ENCODE measurements at places on chromosomes 5 and 9.

DNA sequence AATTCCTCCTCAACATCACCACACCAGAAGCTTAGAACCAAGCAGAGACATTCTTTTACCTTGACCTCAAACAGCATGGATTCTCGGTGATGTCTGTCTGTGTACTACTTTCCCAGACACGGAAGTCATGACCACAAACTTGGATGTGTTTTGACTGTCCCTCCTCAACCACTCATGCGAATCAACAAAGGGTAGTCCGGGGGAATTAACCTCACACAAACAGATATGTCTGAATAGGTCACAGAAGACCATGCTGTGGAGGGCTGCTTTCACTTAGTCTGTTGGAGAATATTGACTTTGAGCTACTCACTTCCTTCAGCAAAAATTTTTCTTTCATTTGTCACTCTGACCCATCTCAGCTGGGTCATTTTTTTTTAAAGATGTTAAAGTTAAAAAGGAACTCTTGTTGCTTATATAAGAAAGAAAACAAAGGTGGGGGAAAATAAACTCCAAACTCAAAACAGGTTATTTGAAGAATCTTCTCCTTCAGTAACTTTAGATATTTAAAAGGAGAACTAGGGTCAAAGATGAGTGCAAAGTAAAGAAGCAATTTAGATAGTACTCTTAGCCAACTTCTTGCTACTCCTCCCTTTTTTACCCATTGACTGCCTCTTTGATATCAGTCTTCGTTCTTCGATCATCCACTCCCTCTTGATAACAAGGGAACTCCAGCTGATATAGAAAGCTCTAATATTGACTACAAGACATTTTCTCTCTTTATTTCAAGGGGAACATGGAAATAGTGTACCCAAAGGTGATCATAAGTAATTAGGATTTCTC is 343.4 kb upstream of the CDH6 start:
- DNase-seq = no peak

DNA sequence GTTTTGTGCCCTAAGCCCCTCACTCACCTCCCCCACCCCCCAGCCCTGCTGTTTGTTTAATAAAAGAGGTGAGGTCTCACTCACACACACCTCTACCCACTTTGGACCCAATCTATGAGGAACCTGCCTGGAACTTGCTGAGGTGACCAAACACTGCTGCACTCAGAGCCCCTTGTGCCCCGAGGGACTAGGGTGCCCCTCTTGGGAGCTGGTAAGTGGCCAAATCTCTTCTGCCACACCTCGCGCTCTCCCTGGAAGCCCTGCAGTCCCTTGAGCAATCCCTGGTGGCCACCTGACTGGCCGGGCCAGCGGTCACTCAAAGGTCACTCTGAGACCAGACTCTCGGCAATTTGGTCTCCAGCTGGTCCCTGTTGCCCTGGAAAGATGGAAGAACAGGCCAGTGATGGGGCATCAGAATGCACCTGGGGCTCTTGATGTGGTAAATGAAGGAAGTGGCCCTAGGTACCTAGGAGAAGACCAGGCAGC is 157.2 kb downstream of the MED10 start:
- no peak for DNase-seq

GRCh38 chr5:139698490-139699146 is 50.5 kb downstream of the CXXC5 start:
- no peak for DNase-seq

DNA sequence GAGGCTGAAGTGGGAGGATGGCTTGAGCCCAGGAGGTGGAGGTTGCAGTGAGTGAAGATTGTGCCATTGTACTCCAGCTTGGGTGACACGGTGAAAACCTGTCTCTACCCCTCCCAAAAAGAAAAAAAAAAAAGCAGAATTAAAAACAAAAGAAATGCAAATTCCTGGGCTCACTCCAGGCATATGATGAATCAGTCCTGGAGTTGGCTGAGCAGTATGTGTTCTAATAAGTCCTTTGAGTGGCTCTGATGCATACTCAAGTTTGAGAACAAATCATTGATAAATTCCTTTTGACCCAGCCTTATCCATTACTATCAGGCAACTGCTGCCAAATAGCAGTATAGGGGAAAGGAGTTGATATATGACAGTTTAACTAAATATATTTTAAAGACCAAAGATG is 28.3 kb downstream of the UHRF2 start:
- DNase-seq = no peak

DNA sequence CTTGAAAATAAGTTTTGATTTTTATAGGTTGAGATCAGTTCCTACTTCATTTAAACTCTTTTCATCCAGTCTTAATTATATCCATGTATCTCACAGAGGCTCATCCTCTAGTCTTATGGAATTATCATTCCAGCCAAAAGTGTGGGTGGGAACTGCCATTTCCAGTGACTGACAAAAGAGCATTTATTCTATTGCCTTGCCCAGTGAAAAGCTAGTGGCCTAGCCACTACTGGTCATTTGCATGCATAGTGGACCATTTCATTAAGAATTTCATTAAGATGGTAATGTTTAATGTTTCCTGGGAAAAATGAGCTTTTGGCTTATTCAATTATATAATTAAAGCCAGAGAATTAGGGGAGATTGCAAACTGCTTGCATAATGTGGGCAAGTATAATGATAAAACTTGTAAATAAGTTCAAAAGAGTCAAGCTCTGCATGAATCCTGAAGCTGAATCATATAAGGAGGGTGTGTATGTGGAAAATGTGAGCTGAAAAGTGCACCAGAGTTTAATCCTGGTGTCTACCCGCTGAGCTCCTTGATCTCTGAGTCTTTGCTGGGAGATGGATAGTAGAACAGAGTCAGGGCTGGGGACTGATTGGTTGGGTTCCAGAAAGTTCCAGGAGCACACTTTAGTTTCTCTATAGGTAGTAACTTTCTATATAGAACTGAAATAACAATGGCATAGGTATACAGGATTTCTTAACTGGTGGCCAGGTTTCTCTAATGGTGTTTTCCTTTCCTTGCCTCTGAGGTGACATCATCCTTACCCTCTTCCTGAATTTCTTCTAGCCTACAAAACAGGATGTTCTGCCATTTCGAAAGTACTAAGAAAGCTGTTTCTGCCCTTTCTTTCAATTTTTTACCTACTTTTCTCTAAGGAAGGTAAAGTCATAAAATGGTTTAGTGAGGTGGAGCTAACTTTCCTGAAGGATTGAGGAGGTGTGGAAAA is 78.5 kb downstream of the KIF4B start:
- no peak for DNase-seq

- no peak for DNase-seq
Measured at GRCh38 chr5:30103452-30104202, 1089.9 kb upstream of the CDH6 start.

GRCh38 chr9:14183001-14183400 is 130.9 kb downstream of the NFIB start:
- DNase-seq = no peak

- DNase-seq = no peak
Measured at GRCh38 chr9:127123064-127123890, 842 bp upstream of the ANGPTL2 start.

DNA sequence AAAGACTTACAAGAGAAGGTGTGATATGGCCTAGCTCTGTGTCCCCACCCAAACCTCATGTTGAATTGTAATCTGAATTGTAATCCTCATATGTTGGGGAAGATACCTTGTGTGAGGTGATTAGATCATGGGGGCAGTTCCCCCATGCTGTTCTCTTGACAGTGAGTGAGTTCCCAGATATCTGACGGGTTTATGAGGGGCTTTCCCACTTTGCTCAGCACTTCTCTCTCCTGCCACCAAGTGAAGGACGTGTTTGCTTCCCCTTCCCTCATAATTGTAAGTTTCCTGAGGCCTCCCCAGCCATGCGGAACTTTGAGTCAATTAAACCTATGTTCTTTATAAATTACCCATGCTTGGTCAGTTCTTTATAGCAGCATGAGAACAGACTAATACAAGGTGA is 49.0 kb downstream of the CDO1 start:
- DNase-seq = no peak

GRCh38 chr9:96883922-96884321 is 29.6 kb upstream of the ZNF782 start:
- DNase-seq = no peak

DNA sequence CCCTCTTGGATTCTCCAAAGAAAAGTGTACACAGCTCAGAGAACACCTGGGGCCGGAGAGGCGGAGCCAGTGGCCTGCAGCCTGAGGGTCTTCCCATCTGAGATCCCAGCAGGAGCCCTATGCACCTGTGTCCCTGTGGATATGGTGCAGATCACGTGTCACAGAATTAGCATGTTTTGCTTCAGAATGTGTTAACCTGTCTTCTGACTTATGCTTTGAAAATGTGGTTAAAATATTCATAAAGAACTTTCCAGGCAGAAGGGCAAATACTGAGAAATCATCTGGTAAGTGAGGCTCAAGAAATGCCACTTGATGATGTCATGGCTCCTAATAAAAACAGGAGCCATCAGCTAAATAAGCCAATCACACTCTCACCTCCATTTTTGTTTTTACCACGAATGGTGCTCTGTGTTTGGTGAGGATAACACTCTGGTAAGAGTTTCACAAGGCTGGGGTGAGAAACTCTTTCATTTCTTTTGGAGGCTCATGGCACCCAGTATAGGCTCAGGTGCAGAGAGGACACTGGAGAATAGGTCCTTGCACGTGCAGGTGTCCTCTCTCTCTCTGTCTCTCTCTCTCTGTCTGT is 279.8 kb downstream of the FSTL4 start:
- no peak for DNase-seq

DNA sequence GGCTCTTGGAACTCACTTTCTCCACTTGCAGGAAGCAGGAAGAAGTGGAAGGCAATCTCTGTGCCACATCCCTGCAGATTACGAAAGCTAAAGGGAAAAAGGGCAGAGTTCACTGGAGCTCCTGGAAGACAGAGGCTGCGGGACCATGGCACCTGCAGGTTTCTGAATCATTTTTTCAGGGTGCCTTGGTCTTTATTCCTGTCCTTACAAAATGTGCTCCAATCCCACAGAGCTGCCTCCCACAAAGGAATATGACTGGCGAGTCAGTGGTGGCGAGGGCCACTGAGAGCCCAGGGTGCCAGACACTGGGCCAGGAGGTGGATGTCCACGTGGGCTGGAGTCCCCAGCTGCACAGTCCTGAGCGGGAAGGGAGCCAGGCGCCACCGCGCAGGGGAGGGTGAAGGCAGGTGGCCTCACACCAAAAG is 183.0 kb downstream of the FANCC start:
- no peak for DNase-seq

GRCh38 chr5:109053995-109054417 is 306.3 kb downstream of the FER start:
- DNase-seq = no peak

GRCh38 chr5:66960369-66961137 is 236.0 kb downstream of the CD180 start:
- peak; percentile 39 for DNase-seq

DNA sequence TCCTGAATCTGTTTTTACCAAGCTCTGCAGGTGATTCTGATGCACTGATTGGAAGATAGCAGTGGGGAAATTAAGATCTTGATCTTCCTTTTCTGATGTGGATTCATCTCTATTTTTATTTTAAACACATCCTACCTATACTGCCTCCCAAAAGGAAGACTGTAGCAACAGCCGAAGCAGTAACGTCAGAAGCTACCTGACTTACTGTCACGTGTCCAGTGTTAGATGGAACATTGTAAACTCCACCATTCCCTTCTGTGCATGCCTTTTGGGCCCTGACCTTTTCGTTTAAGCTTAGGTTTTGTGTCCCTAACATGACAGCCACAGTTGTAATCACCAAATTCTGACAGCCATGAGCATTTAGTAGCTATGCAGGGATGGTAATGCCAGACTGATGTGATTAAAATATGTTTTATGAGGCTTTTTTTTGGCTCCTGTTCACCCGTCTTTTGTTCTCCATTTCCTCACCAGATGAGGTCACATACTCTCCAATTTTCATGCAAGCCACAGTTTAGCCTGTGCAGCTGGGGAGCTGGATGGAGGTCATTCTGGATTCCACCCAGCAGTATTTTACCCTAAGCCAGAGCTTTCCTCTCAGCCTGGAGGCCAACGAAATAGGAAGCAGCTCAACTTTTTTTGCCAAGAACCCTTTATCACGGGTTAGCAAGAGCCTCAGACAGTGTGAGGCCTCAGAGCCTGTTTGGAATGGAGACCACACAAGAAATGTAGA is 15.6 kb upstream of the FOXD1 start:
- DNase-seq = no peak

DNA sequence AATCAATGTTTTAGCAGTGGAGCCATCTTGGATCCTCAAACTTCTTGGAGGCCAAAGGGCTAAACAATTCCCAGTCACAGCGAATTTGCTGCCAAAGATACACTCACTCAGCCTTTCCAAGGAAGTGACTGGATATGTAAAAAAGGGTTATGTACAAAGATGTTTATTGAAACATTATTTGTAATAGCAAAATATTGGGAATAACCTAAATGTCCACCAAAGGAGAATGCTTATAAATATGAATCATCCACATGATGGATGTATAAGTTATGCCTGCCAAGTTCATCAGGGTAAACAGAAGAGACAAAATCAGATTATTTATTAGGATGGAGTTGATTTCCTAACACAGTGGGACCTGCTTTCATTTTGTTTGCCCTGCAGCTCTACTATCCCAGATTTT is 145.2 kb upstream of the ABCA1 start:
- DNase-seq = no peak

GRCh38 chr5:115952588-115952987 is 9.7 kb upstream of the LVRN start:
- DNase-seq = no peak

GRCh38 chr9:3868012-3868411 is 342.2 kb upstream of the RFX3 start:
- DNase-seq = no peak

GRCh38 chr9:17272536-17272935 is 137.7 kb downstream of the CNTLN start:
- no peak for DNase-seq

GRCh38 chr5:32173267-32174010 is 680 bp downstream of the GOLPH3 start:
- peak; percentile 7 for DNase-seq

GRCh38 chr5:127824126-127824525 is 120.9 kb downstream of the CCDC192 start:
- no peak for DNase-seq

GRCh38 chr9:4389755-4390154 is 89.9 kb upstream of the GLIS3 start:
- DNase-seq = no peak

- no peak for DNase-seq
Measured at GRCh38 chr5:138951091-138951985, 76.2 kb upstream of the LRRTM2 start.

- no peak for DNase-seq
Measured at GRCh38 chr5:97458851-97459250, 275.8 kb upstream of the RIOK2 start.

- no peak for DNase-seq
Measured at GRCh38 chr5:175347027-175347426, 97.0 kb downstream of the DRD1 start.

DNA sequence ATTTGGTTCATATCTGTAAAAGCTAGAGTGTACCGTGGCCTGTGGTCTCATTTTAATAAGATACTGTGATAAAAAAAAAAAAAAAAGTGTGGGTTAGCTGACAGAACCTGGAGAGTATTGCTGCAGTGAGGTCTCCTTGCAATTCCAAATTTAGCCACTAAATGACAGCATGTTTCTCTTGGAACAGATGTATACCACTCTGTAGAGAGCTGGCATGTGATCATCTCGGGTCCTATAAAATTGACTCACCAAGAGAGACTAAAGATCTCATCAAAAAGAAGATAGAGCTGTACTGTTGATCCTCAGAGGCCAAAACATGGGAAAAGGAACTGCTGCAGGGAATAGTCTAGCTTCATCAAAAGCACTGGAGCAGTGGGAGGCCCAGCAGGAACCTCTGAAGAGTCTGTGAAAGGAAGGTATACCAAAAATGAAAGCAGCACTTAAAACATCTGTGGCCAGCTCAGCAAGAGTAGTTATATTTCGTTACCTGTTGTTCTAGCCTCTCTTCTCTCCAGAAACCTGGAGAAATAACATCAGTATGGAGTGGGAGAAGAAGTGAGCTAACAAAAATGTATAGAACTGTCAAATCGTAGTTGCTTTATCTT is 826.8 kb downstream of the EFNA5 start:
- no peak for DNase-seq

All from NCI-H187 treated with DMSO at 0.1 percent for 48 hours (cell line).